A549 treated with Hydrocortisone at 1 μM for 4 hours (cell line): ENCODE measurements at places on chromosomes 3 and 15. TPM values are rescaled to one million over a fixed set of nuclear protein-coding genes. Genes with fewer than 3 reads are reported as not detected.

The ZBTB20 gene
- 1.1 to 1.6 TPM (median 1.4 TPM) in 5 replicates for total RNA-seq

The P2RY13 gene
- not detected in 5 replicates for total RNA-seq

The KNSTRN gene
- total RNA-seq, result 43.1 to 54.3 TPM (median 48.9 TPM) in 5 replicates

The UROC1 gene
- total RNA-seq, result not detected in 5 replicates

The SAMD7 gene
- total RNA-seq, result not detected in 5 replicates

The SERPINI1 gene
- total RNA-seq, result 1.9 to 3.3 TPM (median 2.8 TPM) in 5 replicates

The PLCH1 gene
- 0.79 to 1.1 TPM (median 0.84 TPM) in 5 replicates for total RNA-seq

The RETNLB gene
- not detected in 5 replicates for total RNA-seq

The GOLGA6L7 gene
- not detected in 5 replicates for total RNA-seq

The RBP2 gene
- not detected in 5 replicates for total RNA-seq

The ZMYND10 gene
- 0.79 to 1.7 TPM (median 1.1 TPM) in 5 replicates for total RNA-seq

The NANOGP8 gene
- not detected in 5 replicates for total RNA-seq

The PCBP4 gene
- 12.1 to 14.2 TPM (median 13.3 TPM) in 5 replicates for total RNA-seq

The MORC1 gene
- total RNA-seq, result not detected in 5 replicates

The SCN5A gene
- total RNA-seq, result 0.26 to 1.6 TPM (median 0.87 TPM) in 5 replicates
